ENCODE measurements at places on chromosomes 6 and 20.

- DNase-seq: no peak
Measured at GRCh38 chr20:50272724-50273446, 82.3 kb downstream of the CEBPB start.

GRCh38 chr20:4902788-4903187 is 98.5 kb downstream of the SLC23A2 start:
- no peak for DNase-seq

- DNase-seq: no peak
Measured at GRCh38 chr6:37174515-37175331, 4.8 kb downstream of the PIM1 start.

- no peak for DNase-seq
Measured at GRCh38 chr6:90314514-90314913, 17.9 kb upstream of the BACH2 start.

DNA sequence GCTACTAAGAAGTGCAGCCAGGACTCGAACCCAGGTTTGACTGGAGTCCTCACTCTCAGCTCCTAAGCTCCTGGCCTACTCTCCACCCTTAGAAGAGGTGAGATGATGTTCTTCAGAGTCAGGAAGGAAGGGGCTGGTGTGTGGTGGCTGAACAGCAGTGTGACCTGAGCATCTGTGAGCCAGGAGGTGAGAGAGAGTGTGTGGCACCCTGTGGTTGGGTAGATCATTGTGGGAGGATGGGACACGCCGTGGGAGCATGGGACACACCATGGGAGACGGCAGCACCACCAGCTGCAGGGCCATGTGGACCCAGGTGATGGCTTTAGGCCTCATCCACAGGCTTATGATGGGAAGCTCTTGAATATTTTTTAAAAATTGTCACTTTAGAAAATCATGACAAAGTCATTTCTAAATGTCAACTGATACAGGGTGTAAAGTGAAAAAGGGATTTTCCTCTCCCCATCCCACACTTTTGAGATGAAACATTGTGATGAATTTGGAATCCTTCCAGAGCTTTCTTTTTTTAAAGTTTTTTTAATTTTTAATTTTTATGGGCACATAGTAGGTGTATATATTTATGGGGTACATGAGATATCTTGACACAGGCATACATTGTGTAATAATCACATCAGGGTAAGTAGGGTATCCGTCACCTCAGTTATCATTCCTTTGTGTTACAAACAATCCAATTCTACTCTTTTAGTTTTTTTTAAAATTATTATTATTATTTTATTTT is 31.6 kb downstream of the SRC start:
- no peak for DNase-seq

DNA sequence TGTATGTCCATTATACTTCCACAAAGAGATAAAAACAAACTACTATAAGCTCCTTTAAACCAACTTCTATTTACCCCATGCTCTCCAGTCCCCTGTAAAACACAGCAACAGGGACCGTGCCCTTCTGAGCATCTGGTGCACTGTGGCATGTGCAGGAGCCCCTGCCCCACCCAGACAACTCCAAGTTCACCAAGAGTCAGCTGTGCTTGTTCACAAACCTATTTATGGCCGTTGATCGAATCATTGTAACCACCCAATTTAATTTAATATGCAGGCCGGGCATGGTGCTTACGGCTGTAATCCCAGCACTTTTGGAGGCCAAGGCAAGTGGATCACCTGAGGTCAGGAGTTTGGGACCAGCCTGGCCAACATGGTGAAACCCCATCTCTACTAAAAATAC is 13.7 kb upstream of the BLCAP start:
- DNase-seq: no peak

GRCh38 chr6:89197141-89197540 is 20.0 kb downstream of the GABRR1 start:
- DNase-seq: no peak

DNA sequence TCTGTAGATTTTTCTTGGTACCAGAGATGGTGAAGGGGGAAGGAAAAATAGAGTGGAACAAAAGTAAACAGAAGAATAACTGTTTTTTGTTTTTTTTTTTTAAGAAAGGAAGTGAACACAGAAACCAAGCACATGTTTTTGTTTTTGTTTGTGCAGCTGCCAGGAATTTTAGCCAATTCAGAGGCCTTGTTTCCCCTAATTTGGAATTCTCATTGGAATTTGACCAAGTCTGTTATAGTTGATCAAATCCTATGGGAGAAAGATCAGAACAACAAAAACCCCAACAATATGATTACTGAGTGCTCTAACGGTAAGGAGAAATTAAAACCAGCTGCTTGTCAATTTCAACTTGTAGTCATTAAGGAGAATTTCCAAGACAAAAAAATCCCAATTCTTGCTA is 18.2 kb upstream of the IL22RA2 start:
- no peak for DNase-seq

- DNase-seq: no peak
Measured at GRCh38 chr20:42492290-42492689, 697.4 kb downstream of the PTPRT start.

- no peak for DNase-seq
Measured at GRCh38 chr6:159701413-159701999, 8.5 kb upstream of the SOD2 start.

DNA sequence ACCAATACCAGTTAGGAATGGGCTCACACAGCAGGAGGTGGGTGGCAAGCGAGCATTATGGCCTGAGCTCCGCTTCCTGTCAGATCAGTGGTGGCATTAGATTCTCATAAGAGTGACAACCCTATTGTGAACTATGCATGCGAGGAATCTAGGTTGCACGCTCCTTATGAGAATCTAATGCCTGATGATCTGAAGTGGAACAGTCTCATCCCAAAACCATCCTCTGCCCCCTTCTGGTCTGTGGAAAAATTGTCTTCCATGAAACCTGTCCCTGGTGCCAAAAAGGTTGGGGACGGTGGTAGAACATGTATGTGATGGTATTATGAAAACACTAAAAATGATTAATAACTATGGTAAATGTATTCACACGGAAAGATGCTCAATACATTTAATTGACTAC is 99.7 kb upstream of the HIVEP1 start:
- DNase-seq: no peak

DNA sequence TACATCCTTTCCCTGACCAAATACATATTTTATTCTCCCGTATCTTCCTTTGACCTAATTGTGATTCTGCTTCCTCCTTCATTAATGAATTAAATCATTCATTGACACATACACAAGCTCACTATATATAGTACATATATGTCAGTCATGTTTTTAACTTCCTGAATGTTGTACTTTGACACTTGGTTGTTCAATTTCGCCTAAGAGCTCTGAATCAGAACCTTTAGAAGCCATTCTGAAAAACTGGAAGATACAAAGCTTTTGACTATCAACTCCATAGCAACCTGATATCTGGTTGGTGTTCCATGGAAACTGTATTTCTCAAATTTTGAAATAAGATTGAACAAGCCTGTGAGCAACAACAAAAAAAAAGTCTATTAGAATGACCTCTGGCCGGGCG is 27.3 kb upstream of the HFE start:
- no peak for DNase-seq

- DNase-seq: no peak
Measured at GRCh38 chr20:21387528-21387927, 9.8 kb downstream of the NKX2-4 start.

GRCh38 chr20:62762801-62763368 is 33.4 kb upstream of the MRGBP start:
- no peak for DNase-seq

DNA sequence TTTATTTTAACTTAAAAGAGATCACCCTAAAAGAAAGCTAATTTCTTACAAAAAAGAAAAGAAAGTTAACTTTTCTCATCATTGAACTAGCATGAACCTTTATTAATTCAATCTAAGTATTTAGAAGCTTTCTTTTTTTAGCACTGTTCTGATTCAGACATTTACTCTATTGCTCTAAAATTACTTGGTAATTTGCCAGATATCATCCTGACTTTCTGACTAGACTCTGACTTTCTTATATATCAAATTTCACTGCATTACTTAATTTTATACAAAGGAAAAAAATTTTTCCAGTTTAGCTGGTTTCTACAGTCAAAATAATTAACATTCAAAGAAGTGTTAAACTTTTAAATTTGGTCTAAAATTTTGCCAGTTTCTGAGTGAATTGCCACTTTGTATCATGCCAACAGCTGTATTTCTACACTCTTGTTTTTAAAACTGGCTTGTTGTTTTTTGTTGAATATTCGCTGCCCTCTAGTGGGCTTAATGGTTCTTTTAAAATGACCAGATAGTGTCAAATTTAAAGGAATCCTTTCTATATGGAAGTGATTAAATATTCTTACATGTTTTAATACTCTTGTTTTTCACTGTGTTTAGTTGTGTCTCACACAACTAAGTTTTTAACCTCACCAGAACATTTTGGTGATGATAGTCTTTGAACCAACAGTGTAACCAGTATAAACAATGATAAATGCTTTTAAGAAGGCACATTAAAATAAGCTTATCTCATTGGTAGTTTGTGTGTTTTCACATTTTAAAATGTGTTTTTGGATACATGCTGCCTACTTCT is 102.0 kb downstream of the POPDC3 start:
- no peak for DNase-seq

GRCh38 chr20:5674176-5674660 is 76.0 kb upstream of the SHLD1 start:
- DNase-seq: peak; percentile 99

- no peak for DNase-seq
Measured at GRCh38 chr6:152273638-152274037, 363.5 kb downstream of the SYNE1 start.

- no peak for DNase-seq
Measured at GRCh38 chr20:40192529-40192928, 496.5 kb downstream of the MAFB start.

- DNase-seq: no peak
Measured at GRCh38 chr6:52712136-52712535, 41.2 kb downstream of the TMEM14A start.

DNA sequence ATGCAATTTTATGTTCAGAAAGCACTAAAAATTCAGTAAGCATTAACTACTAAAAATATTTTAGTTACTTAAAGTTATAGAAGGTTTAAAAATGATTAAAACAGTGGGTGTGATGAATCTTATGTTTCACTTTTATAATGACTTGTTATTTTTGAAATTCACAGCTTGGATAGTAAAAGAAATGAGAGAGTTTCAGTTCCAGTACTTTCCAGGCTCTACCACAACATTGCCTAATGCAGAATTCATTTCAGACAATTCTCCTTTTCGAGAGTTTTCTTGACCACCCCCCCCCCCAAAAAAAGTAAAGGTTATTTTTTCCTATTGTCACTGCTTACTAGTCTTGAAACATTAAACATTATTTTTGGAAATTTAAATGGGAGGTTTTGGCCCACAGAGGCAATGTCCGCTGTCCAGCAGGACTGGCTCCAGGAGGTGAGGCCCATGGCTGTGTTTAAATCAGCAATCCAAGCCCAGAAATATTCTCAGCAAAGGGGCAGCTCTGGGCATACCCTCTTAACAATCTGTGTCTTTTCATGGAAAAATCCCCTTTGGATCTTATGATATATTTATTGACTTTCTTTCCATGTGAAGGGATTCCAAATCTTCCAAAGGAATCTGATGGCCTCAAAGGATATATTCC is 519.9 kb downstream of the MAFB start:
- no peak for DNase-seq

DNA sequence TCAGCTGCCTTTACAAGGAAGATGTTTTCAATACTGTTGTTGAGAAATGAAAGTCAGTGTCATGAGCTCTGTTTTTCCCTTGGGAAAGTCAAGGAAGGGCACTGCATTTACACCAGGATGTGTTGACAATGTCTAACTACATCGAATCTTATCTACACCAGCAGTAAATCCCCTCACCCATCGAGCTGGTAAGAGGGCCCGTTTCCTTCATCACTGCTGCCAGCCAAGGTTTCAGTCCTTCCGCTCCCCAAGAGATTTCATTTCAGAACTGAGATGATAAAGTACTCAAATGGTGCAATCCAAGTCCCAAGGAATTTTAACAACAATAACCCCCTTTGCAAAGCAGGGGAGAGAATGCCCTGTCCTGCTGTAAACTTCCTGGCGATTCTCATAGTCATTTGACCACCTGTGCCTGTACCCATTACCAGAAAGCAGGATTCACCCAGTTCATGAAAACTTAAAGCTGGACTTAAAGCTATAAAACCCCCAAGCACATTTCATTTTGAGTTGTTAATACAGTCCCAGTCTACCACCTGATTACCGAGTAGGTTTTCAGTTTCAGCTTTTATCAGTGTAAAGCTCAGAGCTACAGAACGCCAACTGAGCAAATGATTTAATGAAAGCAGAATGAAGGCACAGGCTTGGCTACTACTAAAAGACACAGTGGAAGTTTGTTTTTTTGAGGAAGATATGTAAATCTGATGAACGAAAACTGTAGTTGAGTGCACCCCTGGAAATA is 122.5 kb upstream of the TAB2 start:
- no peak for DNase-seq

DNA sequence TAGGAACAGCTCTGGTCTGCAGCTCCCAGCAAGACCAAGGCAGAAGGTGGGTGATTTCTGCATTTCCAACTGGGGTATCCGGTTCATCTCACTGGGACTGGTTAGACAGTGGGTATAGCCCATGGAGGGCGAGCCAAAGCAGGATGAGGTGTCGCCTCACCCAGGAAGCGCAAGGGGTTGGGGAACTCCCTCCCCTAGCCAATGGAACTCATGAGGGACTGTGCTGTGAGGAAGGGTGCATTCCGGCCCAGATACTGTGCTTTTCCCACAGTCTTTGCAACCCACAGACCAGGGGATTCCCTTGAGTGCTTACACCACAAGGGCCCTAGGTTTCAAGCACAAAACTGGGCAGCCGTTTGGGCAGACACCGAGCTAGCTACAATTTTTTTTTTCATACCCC is 21.8 kb downstream of the HDDC2 start:
- DNase-seq: no peak

DNA sequence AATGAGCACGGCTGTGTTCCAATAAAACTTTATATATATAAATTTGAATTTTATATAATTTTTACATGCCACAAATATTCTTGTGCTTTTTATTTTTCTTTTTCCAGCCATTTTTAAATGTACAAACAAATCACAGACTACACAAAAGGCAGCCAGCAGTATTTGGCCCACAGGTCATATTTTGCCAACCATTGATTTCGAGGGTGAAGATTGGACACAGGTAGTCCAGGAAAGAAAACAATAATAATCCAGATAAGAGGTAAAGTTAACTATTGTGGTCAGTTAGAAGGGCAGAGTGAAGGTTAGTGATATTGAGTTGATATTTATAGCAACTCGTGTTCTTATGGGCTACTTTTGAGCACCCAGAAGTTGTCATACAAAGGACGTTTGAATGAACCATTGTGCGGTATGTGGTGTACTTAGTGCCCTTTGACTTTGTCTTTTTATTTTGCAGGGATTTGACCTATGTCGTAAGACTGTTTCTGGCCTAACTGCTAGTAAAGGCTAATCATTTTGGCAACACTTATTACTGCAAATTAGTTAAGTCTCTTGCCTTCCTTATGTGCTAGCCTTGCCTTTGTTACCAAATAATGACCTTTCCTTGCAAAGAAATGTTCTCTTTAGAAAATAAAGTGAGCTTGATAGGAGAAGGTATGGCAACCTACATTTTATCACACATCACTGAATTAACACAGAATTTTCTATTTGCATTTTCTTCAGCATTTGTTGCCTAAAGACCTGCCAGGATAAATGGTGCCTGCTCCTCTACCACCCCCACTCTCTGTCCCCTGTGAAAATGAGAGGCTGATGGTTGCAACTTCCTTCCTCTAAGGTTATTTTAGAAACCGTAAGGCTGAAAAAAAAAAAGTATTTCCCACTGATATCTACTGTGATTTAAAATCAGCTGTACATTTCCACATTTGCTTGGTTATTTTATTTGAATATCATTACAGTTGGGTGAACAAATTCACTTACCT is 493.9 kb upstream of the SOX4 start:
- DNase-seq: no peak
